Activated CD4-positive, alpha-beta T cell treated with anti-CD3 and anti-CD28 coated beads, Interleukin-2, amount 50 U/mL, for 16 hours (primary cell): ENCODE measurements at places on chromosomes 11 and 22.

GRCh38 chr11:65420506-65420905, 2.1 kb upstream of the NEAT1 start:
- DNase-seq = no peak

DNA sequence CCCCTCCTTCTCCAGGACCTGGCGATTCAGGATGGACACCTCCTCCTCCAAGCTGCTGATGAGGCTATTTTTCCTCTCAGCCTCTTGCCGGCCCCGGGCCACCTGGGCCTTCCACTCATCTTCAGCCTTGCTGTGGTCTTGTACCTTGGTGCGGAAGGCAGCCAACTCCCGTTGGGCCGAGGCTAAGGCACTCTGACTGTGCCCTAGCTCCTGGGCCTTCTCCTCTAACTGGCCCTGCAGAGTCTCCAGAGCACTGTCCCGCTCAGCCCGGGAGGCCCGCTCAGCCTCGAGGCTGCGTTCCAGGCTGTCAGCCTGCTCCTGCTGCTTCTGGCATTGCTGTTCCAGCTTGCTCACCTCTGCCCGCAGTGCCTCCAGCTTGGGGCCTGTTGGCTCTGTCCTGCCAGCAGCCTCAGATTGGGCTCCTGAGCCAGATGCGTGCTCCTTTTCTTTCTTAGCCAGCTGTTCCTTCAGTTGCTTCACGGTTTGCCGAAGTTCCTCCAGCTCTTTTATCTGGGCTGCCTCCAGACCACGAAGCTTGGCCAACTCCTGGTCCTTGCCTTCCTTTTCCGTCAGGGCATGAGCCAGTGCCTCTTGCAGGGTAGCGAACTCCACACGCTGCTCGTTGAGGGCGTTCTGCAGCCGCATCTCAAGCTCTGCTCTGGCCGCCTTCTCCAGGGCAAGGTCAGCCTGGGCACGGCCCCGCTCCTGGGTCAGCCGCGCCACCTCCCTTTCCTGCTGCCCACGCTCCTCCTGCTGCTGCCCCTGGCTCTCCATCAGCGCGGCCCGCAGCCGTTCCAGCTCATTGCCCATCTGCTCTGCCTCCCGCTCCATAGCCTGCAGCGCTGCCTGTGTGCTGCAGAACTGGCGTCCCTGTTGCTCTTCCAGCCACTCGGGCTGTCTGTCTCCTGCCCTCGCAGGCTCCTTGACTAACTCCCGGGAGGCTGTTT, 15.3 kb downstream of the IL18BP start:
- no peak for DNase-seq

GRCh38 chr22:50136581-50137015, 33.9 kb upstream of the PANX2 start:
- no peak for DNase-seq

GRCh38 chr22:23688571-23688970, 2.2 kb upstream of the RGL4 start:
- no peak for DNase-seq
